Fibroblast of lung (primary cell): ENCODE measurements at places on chromosomes 16 and 17.

DNA sequence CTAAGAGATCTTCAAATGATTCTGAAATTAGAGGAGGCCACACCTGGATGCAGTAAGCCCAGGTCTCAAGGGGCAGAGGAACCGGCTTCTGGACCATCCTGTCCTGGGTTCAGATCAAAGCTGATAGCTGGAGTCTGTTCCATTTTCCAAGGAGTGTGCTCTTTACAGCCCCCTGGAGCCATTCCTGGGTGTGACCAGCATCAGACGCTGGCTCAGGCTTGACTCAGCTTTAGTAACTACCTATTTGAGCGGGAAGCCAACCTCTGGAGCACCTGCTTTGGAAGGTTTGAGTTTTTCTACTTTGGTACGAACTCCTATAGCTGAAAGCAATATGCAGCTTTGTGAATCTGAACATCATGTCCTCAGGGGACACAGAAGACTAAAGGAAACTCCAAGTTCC is 12.9 kb upstream of the BBS2 start:
- DNase-seq: no peak

DNA sequence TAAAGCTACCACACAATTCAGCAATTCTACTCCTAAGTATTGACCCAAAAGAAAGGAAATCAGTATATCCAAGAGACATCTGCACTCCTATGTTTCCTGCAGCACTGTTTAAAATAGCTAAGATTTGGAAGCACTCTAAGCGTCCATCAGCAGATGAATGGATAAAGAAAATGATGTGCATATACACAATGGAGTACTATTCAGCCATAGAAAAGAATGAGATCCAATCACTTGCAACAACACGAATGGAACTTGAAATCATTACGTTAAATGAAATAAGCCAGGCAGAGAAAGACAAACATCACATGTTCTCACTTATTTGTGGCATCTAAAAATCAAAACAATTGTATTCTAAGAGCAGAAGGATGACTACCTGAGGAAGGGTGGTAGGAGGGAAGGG is 1.5 kb downstream of the SLFN11 start:
- no peak for DNase-seq

DNA sequence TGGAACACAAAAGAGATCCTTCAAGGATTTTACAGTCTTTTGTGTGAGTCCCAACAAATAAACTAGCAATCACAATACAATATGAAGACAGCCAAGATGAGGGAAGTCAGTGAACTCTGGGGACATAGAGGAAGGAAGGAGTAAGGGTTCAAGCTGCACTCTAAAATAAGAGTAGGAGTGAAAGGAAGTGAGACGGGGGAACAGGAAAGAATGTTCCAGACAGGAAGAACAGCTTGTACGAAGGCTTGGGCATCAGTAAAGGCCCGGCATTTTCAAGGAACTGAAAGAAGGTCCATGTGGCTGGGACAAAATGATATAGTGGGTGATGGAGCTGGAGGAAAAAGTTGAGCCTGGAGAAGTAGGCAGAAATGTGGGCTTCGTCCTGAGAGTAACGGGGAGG is 4.5 kb downstream of the CCL17 start:
- no peak for DNase-seq

DNA sequence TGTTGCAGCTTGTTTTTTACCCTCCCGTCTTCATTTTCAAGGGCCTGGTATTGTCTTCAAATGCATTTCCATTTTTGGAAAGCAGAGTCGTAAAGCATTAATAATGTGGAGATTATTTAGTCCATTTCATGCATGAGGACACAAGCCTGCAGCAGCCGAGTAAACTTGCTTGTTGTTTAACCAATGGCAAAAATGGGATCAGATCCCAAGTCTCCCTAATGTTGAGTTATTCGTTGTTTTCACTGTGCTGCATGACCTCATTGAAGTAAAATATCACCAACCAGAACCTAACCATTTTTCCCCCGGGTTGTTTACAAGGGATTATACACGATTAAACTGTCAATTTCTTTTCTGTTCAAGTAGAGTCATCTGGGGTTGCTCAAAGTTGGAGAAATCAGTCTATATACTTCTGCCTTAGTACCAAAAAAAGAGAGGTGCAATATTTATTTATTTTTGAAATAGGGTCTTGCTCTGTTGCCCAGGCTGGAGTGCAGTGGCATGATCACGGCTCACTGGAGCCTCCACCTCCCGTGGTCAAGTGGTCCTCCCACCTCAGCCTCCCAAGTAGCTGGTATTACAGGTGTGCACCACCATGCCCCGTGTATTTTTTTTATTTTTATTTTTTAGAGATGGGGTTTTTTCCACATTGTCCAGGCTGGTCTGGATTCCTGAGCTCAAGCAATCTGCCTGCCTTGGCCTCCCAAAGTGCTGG is 12.4 kb downstream of the AMZ2 start:
- DNase-seq: no peak
